Activated CD4-positive, alpha-beta memory T cell treated with anti-CD3 and anti-CD28 coated beads for 36 hours (primary cell): ENCODE measurements at places on chromosomes 12 and 14. TPM values are rescaled to one million over a fixed set of nuclear protein-coding genes. Genes with fewer than 3 reads are reported as not detected.

- H3K27me3 ChIP-seq, result no peaks in the 10 kb centered on the region
- no peak overlapping the region for H3K27ac ChIP-seq
- no peak overlapping the region for H3K4me3 ChIP-seq
- peaks cover 42% of the 10 kb centered on the region for H3K36me3 ChIP-seq
These were observed 4.3 kb downstream of the PUS1 start for GRCh38 chr12:131933387-131933786.

- DNase-seq, result no peak
- no peak overlapping the region for H3K4me3 ChIP-seq
- no peak overlapping the region for H3K27ac ChIP-seq
- no peaks in the 10 kb centered on the region for H3K27me3 ChIP-seq
These were observed 60.4 kb upstream of the IFNG-AS1 start for GRCh38 chr12:67928621-67929383.

DNA sequence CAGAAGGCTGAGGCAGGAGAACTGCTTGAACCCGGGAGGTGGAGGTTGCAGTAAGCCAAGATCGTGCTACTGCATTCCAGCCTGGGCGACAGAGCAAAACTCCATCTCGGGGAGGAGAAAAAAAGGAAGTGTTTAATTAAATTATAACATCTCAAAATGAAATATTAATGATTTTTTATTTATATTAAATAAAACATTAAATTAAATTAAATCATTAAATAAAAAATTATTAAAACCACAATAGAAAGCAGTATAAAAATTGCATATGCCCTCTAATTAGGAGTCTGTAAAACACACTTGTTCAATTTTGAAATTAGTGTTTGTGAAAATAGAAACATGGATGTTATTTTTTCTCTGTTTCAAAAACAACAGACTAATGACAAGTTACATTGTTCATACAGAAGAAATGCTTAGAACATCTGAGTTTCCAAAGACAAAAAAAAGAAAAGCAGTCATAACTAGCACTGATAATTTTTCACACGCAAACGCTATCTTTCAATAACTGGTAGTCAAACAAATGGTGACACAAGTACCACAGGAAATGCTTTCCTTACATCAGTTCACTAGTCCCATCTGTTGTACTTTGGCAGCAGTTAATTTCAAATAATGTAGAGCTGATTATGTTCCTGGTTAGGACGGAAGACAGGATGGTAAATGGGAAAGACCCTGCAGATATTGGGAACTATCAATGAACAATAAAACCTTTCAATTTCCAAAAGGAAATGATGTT lies 54.9 kb downstream of the HECTD4 start:
- no peaks in the 10 kb centered on the region for H3K27me3 ChIP-seq
- H3K4me1 ChIP-seq, result peaks cover 13% of the 10 kb centered on the region
- DNase-seq, result no peak
- H3K4me3 ChIP-seq, result no peak overlapping the region
- no peaks in the 10 kb centered on the region for H3K36me3 ChIP-seq
- H3K27ac ChIP-seq, result no peak overlapping the region

DNA sequence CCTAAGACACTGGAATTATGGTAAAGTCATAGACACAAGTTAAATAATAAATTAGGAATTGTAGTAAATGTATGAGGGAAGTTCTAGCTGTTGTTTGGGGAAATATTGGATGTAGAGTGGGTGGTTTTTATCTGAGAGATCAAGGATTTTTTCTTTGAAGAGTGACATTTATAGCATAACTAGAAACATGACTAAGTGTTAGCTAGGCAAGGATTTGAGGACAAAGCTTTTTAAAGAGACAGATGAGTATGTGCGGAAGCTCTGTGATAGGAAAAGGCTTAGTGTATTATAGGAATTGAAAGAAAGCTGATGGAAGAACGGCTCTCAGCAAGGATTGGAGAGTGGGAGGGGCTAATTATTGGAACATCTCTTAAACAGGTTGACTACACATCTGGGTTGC lies 24.5 kb downstream of the PDZRN4 start:
- no peaks in the 10 kb centered on the region for H3K4me1 ChIP-seq
- no peaks in the 10 kb centered on the region for H3K27me3 ChIP-seq
- H3K36me3 ChIP-seq, result no peaks in the 10 kb centered on the region
- no peak overlapping the region for H3K4me3 ChIP-seq
- no peak for DNase-seq
- no peak overlapping the region for H3K27ac ChIP-seq

SIX6 gene
- not detected for total RNA-seq

MAPKAPK5 gene
- total RNA-seq, result 53.7 TPM
